ENCODE measurements at places on chromosomes 6 and 20.

GRCh38 chr6:160424256-160424655 is 76.1 kb downstream of the SLC22A3 start:
- no peak for DNase-seq

- no peak for DNase-seq
These were observed 1.1 kb downstream of the VAPB start for GRCh38 chr20:58389968-58390658.

DNA sequence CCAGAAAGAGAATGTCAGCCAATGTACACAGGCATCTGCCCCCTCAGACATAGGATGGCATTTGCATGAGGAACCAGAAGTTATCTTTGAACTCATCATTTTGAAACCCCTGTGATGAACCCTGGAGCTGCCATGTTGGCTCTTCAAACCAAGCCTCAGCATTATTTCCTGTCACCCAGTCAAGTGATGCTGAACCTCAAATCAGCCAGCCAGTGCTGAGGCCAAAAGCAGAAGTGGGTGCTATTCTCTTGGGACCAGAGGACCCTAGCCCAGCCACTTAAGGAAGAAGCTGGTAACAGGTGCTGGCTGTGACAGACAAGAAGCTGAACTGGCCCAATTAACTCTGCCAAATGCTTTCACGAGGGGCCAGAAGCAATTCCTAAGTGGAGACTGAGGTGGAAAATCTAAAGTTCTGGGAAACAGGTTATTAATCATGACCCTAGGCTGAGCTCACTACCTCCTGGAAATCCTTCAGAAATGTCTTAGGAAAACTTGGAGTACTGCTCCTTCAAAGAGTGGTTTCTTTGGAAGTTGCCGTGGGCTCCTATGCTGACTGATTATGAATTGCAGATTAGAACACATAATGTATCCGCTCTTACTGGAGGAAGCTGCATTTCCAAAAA is 4.0 kb downstream of the PKIG start:
- peak; percentile 57 for DNase-seq

GRCh38 chr6:166595061-166595780 is 8.7 kb upstream of the RAMACL start:
- DNase-seq: no peak

DNA sequence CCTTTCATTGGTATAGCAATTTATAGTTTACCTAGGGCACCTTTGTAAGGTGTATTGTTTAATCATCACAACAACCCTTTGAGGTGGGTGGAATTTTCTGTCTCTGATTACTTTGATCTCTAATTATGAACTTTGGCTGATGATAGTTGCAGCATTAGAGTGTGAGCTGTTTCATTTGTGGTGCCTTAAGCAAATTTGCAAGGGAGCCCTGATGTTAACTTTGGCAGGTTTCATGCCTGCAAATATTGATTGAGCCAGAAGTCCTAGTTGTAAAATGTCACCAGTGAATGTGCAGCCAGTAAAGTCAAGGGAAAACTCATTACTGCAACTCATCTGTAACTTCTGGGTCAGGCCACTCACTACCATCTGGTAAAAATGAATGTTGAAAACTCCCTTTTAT is 29.8 kb downstream of the CTNNBL1 start:
- no peak for DNase-seq

DNA sequence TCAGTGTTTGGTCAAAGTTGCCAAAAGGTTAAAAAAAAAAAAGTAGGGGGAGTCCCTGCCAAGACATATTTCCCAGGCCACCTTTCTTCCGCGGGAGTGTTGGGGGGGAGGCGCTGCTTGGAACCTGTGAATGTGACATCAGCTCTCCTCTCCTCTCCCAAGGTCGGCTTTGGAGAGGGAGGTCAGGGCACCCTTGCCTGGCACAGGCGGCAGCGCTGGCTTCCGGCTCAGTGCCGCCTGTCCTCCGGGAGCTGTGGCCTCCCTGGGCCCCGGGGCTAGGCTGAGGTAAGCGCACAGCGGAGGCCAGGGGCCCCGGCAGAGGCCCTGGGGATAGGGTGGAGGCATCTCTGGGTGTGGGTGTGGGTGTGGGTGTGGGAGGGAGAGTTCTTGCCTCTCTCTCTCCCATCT is 1.9 kb upstream of the EDN1 start:
- DNase-seq: no peak

DNA sequence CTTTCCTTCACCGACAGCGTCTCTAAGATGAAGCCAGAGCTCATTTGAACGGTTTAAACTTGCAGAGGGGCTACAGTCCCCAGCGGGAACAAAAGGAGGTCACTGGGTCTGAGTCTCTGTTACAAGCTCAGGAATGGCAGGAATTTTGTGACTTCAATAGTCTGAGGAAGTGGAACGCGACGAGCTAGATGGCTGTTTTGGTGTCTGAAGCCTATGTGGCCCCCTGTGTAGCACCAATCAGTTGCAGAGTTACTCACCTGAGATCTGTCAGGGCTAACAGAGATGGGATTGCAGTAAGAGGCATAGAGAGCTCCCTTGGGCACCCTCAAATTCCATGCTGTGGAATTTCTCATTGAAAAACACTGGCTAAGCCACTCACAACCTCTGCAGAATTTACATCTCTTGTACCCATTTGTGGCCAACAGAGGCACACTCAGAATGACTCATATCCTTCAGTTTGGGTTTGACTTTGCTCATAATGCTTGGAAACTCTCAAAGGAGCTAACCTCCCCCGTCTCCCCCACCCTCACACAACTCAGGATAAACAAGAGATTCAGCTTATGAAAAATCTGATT is 7.1 kb upstream of the TCP11 start:
- peak; percentile 40 for DNase-seq

DNA sequence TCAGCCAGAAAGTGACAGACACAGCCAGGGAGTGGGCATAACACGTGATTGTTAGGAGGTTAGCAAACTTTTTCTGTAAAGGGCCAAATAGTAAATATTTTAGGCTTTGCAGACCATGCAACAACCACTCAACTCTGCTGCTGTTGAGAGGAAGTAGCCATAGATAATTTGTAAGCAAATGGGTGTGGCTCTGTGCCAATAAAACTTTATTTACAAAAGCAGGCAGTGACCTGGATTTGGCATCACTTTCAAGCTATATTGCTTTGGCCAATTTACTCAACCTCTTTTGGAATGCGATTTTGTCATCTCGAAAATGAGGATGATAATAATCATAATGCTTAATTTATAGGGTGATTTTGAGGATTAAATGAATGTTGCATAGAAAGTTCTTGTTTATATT is 152.6 kb downstream of the TSHZ2 start:
- DNase-seq: no peak

- peak; percentile 56 for DNase-seq
These were observed 80.0 kb upstream of the RPS6KA2 start for GRCh38 chr6:166707045-166707444.

DNA sequence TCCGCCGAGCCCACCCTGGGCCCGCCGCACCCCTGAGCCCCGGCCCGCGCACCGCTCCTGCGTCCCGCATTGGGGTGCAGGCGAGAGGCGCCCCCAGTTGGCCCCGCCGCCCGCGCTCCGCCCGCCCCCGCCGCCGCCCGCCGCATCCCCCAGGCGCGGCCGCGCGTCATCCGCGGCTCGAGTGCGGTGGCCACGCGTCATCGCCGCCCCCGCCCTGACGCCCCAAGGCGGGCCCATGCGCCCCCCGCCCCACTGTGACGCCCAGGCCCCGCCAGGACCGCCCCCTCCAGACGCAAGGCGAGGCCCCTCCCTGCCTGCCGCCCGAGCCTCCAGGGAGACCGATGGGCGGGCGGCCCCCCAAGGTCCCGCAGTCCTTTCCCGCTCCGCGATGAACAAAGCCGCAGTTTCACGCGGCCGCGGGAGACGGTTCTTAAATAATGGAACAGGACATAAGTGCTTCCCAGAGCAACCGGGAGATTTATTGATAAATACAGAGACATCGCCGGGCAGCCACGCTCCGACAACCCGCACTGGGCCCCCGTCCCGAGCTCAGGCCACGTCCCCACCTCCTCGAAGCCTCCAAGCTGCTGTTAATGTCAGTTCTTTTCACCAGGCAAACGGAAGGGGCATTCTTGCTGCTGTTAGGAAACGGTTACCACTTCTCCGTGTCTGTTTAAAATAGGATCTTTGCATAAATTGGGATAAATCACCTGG is at the start of gene ANKRD60:
ANKRD60 (minus strand) TSS at position 170 of the 714 bp plus-strand sequence; CDS start at position 170, 0 bp downstream.
- DNase-seq: peak; percentile 44

DNA sequence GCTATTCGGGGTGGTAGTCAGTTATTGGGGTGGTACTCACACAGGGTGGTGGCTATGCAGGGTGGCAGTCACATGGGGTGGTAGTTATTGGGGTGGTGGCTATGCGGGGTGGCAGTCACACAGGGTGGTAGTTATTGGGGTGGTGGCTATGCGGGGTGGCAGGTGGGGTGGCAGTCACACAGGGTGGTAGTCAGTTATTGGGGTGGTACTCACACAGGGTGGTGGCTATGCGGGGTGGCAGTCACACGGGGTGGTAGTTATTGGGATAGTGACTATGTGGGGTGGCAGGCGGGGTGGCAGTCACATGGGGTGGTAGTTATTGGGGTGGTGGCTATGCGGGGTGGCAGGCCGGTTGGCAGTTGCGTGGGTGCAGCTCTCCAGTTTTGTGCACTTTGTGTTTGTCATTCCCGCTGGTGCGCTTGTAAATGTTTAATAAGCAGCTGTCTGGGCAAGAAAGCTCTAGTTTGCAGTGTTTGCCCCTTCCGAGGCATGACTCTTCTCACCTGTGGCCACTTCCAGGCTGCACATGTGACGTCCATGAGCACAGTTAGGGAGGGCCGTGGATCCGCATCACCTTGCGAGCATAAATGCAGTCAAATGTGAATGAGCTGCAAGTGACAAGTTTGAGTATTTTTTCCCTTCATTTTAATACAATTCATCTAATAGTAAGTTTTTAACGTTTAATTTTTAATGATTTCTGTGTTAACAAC is 219.0 kb upstream of the CST7 start:
- DNase-seq: no peak

GRCh38 chr6:10305790-10306415 is 109.0 kb downstream of the TFAP2A start:
- no peak for DNase-seq

DNA sequence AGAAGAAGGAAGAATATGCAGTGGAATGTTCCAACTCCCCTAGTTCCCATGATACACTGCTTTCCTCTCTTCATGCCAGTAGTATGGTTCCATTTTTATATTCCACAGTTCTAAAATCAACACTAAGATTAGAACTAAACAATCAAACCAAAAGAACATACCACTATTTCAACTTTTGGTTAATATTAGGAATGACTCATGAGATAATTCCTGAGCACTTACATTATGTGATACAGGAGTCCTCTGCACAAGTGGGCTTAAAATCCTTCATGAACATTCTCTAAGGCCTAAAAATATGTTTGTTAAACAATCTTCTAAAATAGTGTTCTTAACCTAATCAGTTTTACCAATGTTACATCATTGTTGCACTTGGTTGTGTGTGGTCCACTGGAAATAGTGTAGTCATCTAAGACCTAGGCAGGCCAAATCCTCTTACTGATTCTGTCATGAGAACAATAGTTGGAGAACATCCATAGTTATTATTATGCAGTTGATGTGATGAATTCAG is 30.3 kb upstream of the RCAN2 start:
- no peak for DNase-seq

DNA sequence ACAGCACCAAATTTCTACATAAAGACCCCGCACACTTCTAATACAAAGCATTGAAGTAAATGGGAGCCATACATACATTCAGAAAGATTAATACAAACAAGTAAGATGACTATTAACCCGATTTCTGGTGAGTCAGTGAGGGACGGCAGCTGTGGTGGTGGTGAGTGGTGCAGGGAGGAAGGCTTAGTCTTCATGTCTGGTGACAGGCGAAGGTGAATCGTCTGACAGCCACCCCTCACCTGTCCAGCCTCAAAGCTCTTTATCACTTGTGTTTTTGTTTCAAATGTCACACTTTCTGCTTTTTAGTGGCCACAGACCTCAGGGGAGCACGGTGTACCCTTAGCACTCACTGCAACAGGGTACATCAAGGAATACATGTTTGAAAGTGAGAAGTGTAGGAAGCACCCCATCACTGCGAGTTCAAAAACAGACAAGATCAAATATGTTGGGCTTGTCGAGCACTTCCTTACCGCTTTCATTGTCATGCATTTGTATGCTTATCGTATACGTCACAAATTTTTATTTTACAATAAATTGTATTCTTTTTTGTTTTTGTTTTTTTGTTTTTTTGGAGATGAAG is 63.5 kb downstream of the IRF4 start:
- no peak for DNase-seq

DNA sequence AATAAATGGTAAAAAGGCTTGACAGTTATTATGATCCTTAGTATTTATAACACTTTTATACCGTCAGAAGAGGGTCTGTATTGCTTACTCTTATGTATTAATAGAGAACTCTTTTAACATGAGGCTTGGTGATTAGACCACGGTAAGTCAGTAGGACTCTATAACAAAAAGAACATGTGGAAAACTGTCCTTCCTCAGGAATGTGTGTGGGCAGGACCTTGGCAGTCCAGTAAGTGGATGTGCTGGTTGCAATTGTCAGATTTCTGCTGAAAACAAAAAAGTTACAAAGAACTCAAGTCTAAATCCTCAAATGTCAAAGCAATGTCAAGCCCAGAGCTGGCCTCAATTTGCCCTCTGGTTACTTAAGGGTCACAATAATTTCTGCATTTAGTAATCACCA is 81.1 kb downstream of the PLCG1 start:
- no peak for DNase-seq
